NCI-H1092 (cell line): ENCODE measurements at places on chromosomes 12 and 14.

DNA sequence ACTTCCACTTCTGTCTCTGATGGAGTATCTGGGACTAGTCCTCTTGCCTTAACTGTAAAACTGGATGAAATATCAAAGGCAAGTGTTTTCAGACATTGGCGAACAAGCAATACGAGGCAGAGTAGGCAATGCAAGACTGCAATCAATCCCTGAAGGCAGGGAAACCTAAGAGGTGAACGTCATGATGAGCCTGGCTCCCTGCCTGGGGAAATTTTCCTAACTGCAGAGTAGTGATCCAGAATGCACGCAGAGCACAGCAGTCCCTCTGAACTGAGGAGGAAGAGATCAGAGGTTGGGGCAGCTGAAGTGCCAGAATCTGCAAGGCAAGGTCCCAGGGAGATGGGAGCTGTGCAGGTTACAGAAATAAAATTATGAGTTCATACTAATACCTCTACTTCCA, 18.5 kb downstream of the BHLHE41 start:
- no peak for DNase-seq

GRCh38 chr14:54083549-54084239, 127.1 kb upstream of the BMP4 start:
- DNase-seq: no peak

DNA sequence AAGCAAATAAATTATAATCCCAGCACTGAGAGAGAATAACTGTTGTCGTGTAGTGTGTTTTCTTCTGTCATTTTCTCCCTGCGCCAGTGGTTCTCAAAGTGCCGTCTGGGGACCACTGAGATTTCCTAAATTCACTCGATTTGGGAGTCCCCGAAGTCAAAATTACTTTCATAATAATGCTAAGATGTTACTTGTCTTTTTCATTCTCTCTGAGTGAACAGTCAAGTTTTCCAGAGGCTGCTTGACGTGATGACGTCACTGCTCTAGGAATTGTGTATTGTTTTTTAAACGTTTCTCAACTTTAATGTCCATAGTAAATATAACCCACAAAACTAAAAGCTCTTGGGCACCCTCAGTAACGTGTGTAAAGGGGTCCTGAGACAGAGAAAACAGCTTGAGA, 796 bp upstream of the POP5 start:
- DNase-seq: no peak

DNA sequence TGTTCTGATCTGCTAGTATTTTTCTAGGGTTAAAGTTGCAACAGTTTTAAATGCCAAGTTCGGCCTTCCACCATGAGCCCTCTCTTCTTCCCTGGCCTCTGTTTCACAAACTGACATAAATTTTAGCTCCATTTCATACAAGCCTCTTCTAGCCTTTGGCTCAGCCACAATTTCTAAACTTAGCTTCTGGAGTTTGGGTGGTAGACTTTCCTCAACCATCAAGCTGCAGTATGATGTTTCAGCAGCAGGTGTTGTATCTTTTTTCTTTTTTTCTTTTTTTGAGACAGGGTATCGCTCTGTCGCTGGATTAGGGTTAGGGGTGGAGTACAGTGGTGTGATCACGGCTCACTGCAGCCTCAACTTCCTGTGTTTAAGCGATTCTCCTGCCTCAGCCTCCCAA, 29.4 kb downstream of the SETD3 start:
- DNase-seq: no peak

DNA sequence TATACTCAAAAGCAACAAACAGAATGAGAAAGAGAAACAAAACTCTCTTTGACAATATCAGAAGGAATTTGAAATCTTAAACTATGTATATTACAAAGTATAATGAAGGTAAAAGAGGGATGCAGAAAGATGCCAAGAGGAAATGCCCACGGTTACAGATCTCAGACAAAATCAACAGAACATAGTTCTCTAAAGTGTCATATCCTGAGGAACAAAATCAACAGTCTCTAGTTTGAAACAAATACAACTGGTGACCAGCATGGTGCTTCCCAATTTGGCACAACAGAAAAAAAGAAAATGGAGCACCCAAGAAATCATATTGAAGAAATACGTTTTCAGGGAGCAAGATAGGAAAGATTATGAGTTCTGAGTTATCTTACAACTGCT, 116.5 kb downstream of the METTL25 start:
- DNase-seq: no peak

DNA sequence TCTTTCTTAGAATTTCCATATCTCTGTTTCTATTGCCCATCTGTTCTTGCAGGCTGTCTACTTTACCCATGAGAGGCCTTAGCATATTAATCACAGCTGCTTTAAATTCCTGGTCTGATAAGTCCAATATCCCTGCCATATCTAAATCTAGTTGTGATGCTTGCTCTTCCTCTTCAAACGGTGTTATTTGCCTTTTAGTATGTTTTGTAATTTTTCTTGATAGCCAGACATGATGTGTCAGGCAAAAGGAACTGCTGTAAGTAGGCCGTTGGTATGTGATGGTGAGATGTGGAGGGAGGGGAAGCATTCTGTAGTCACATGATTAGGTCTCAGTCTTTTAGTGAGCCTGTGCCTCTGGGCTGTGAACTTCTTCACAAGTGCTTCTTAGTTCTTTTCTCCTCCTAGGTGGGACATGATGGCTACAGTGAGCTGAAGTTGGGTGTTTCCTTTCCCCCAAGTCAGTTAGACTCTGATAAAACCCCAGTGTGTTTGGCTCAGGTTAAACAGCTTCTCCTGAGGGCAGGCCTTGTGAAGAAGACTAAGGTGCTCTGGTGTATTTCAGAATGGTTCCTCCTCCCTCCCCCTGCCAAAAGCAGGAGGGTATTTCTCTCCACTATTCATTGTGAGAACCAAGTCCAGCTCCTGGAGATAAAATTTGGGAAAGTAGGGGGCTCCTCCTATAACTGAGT, 195.9 kb upstream of the PARP11 start:
- no peak for DNase-seq

GRCh38 chr14:69685218-69685616, 73.8 kb downstream of the SUSD6 start:
- DNase-seq: no peak

DNA sequence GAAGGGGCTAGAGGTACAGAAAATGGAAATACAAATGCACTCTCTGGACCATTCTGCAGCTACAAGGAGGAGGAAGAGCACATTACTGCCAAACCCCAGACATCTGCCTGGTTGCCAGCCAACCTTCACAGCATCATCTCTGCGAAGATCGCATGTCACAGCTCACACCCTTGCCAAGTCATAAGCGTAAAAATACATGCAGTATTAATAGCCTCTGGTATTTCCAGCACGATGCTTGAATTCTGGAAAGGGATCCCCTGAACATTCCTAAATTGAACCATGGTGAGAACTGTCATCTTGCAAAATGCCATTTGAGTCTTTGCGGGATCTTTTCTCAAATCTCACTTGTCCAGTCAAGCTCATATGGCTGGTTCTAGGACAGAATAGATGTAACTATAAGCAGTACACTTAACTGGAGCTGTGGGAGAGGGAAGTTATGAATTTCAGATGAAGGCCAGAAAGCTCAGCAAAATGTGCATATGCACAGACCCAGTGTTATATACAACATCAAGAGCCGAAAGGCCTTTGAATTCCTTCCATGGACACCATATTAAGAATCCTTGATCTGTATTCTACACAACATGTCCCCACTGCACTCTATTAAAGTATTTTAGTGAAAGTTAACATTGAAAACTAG, 211.6 kb downstream of the DUSP6 start:
- DNase-seq: peak; percentile 55

DNA sequence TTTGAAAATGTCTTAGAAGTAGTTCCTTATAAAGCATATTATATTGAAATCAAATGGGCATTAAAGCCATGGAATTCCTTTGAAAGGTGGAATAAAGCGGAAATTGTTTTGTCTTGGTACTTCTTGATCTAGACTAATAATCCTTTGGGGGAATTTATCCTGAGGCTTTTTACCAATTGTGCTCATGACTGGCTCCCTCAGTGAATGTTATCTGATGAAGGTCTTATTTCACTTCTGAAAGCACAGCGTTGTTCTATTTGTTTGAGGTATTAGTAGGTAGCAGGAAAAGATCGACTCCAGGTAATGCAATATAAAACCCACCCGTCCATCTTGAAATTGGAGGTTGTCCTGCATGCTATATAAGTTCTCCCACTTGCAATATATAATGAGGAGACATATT, 64.8 kb downstream of the PPFIBP1 start:
- DNase-seq: no peak

- DNase-seq: no peak
Observed at GRCh38 chr12:1205512-1206060, 214.6 kb downstream of the ERC1 start.

- no peak for DNase-seq
Observed at GRCh38 chr12:4900327-4900726, 9.4 kb upstream of the KCNA1 start.

- no peak for DNase-seq
Observed at GRCh38 chr12:24895612-24896011, 53.3 kb downstream of the BCAT1 start.

DNA sequence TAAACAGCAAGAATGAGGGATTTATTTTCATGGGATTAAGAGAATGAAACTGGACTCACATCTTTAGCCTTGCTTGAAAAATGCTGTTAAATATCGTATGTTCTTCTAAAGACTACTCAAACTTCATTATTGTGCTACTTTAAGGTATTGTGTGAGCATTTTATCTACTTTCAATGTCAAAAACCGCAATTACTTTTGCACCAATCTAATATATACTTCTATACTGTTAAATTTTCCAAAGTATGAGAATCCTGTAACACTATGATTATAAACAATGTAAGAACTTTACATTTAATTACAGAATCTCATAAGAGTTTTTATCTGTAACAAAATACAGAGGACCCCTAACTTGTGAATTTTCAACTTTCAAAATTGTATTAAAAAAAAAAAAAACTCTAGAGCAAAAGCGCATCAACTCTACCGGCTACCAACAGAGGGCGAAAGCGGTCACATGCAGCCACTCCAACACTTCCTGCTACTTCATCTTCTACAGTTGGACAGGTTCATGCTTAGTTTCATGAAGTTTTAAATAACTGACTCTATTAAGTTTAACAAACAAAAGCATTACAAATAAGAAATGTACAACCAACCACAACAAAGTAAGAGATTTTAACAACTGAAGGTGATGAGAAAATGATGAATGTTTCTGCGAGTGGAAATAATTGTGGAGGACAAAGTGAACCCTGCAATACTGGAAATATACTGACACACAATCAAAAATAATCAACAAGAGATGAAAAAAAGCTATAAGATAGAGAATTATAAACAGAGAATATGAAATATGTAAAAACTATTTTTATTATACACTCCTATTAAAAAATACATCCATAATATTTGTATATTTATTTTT, 210.9 kb downstream of the MED13L start:
- no peak for DNase-seq

DNA sequence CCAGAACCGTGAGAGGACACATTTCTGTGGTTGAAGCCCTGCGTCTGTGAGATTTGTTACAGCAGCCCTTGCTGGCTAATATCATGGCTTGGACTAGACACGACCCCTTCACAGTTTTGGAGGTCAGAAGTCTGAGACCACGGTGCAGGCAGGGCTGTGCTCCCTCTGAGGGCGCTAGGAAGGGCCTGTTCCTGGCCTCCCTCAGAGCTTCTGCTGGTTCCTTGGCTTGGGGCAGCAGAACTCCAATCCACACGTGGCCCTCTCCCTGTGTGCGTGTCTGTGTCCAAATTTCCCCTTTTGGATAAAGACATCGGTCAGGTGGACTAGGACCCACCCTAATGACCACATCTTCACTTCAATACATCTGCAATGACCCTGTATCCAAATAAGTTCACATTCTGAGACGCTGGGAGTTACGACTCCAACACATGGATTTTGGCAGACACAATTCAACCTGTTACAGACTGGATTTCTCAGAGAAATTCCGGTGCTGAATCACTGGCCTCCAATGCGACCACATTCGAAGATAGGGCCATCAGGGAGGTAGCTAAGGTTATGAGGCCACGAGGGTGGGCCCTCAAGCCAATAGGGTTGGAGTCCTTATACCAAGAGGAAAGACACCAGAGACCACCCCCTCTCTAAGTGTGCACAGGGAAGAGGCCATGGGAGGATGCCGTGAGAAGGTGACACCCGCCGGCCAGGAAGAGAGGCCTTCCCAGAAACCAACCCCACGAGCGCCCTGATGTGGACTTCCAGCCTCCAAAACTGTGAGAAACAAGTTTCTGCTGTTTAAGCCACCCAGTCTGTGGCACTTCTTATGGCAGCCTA, 43.6 kb upstream of the PPP2R5C start:
- no peak for DNase-seq

DNA sequence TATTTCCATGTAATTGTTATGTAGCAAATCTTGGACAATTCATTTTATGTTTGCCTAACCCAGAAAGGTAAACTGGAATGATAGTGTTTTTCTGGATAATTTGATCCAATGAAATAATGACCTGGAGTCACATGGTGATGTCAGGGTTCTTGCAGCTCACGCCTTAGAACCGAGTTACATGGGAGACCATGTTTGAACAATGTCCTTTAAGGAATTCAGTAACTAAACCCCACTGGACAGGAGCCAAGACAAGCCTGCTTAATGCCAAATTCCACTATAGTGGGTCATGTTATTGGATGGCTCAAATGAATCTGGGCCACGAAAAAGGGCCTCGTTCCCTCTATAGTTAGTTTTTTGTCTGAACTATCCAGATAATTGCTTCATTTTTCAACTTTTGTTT, 255.8 kb upstream of the HMGA2 start:
- DNase-seq: no peak

GRCh38 chr12:59023861-59024424, 103.6 kb upstream of the LRIG3 start:
- DNase-seq: no peak

GRCh38 chr12:48814262-48815125, 3.8 kb upstream of the CACNB3 start:
- DNase-seq: peak; percentile 28

DNA sequence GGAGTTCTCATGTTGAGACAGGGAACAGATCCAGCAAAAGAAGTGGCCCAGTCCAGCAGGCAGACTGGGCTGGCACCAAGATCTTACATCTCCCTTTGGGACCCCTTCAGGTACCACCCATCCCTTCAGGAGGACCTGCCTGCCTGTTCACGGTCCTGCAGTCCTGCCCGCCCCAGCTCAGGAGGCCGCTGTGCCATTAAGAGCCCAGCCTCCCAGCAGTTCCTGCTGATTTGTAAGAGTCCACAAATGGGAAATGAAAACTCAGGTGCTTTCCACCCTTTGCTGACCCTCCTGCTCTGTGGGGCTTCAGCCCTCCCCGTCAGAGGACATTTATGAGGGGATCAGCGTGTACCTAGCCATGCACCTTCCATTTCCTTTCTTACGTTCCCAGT, 39.5 kb downstream of the C14orf132 start:
- DNase-seq: no peak

DNA sequence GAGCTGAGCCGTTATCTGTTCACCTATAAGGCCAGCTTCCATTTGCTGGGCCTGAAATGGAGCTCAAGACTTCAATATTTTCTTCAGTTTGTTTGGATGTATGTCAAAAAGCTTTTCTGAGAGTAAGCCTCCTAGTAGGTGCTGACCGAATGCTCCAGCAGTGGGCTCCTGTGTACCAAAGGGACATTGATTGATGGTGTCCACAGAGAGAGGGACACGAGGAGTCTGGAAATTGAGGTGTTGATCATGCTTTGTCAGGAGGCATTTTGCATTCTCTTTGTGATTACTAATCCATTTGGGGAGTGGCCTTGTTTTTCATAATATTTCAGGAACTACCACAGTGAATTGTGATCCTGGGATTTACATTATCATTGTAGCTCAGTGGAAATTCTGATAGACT, 107.7 kb upstream of the SLC38A2 start:
- DNase-seq: no peak

GRCh38 chr12:64072916-64073575, 149.1 kb downstream of the KICS2 start:
- no peak for DNase-seq

GRCh38 chr14:91586410-91586809, 76.3 kb upstream of the PPP4R3A start:
- no peak for DNase-seq
